H9 (cell line): ENCODE measurements at places on chromosomes 5 and 9. TPM values are rescaled to one million over a fixed set of nuclear protein-coding genes. Genes with fewer than 3 reads are reported as not detected.

DNA sequence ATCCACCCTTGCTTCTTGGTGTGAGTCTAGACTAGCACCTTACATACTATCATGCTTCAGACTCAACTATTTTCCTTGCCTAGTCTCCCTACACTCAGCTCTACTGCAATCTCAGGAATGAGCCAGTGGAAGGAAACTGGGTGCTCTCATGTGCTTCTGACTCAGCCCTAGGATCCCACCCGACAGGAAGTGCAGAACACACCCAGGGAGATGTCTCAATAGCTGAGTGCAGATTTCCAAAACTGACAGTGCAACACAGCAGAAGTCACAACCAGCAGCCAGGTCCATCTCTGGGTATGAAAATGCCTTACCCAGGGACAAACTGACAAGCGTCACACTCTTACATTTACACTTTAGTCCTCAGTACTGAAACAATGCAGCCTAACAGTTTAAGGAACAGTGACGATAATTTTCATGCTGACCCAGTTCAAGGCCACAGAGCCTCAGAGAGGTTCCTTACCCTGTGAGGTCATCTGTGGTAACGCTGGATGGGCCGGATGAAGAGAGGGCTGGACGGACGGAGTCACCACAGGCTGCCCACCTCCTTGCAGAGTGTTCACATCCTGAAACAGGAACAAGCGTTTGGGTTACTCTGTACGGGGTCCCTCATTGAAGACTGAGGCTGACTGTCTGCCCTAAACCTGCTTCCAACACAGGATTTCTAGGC, 33.0 kb downstream of the FKBP15 start:
- no peak for DNase-seq

DNA sequence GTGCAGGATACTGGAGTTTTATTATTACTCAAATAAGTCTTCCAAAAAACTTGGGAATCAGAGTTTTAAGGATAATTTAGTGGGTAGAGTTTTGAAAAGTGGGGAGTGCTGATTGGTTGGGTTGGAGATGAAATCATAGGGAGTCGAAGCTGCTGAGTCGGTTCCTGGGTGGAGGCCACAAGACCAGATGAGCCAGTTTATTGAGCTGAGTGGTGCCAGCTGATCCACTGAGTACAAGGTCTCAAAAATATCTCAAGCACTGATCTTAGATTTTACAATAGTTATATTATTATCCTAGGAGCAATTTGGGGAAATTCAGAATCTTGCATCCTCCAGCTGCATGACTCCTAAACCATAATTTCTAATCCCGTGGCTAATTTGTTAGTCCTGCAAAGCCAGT, 804.9 kb upstream of the SEMA6A start:
- no peak for DNase-seq

DNA sequence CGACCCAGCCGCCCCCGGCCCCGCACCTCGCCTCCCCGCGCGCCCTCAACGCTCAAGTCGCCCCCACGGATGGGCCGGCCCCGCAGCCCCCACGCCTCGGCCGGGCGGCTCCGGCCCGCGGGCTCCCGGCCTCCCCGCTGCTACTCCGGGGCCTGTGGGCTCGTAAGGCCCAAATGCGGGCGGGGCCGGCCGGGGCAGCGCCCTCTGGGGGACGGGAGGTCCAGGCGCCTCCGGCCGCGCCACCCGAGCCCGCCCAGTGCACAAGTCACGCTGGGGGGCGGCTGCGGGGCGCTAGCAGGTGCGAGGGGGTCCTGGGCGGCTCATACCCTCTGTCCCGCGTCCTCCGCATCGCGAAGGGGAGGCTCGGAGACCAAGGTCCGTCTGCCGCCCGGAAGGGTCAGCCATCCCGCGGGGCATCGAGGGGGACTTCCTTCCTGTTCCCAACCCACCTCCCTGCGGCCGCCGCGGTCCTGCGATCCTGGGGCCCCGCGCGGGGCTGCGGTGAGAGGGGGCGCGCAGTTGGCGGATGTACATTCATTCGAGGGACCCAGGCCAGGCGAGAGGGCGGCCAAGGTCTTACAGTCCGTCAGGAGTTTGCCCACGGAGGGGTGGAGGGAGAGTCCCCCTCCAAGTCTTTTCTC, at the start of gene CIZ1:
CIZ1 (minus strand) TSS at position 167 of the 641 bp plus-strand sequence. CDS start 715 bp downstream, outside the sequence.
- peak; percentile 75 for DNase-seq

- DNase-seq: no peak
These were observed 69.1 kb downstream of the PPARGC1B start for GRCh38 chr5:149799119-149799623.

DNA sequence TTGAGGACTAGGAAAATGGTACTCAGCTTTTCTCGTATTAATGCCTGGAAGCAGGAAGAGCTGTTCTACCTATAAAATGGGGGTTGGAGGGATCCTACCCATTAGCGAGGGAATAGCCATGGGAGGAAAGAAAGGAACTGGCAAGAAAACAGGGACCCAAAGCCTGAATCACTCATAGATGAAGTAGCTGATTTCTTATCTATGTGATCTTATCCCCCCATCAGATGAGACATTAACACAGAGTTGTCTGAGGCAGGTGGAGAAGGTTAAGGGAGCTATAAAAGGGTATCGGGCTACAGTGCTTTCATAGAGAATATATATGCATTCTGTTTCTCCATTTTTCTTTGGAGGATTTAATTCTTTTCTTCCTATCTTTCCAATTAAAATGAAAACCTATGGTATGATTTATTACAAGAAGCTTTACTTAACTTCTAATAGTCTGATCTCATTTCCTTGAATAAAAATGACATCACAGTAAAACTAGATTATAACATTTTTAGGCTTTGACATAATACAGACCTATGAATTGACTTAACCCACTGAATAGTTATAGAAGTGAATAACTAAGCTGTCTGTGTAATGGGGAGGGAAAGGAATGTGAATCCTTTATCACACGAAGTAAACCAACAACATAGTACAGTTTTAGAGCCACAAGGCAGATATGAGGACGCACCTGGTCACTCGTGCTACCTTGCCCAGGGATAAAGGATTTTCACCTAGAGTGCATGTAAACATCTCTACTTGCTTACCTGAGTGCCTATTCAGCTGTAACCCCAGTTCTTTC, 39.0 kb downstream of the IQGAP2 start:
- no peak for DNase-seq

GRCh38 chr9:93184432-93185265, 710 bp downstream of the WNK2 start:
- DNase-seq: no peak

The SLC46A2 gene
- not detected in 2 replicates for total RNA-seq

The GRIA1 gene
- total RNA-seq: 0.31 and 0.52 TPM in 2 replicates

The ADAMTSL2 gene
- total RNA-seq: 0.61 and 0.86 TPM in 2 replicates

The IFNA4 gene
- not detected in 2 replicates for total RNA-seq
